ENCODE measurements at places on chromosomes 13 and 19. TPM values are rescaled to one million over a fixed set of nuclear protein-coding genes. Genes with fewer than 3 reads are reported as not detected.

DNA sequence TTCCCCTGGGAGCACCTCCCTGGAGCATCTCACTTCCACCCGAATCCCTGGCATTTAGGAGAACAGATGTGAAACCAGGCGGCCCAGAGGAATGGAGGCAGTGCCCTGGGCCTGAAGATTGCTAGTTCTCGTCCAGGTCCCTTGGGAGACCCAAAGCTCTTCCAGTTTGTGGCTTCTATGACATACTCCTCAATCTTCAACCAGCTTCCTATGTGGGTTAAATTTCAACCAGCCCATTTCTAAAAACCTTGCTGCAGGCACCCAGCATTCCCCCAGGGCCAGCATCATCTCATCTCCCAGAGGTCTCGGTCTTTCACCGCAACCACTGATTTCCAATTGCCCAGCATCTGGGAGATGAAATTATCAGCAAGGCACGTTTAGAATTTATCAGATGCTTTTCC lies 46.0 kb upstream of the STK24 start:
- no peak for DNase-seq
- no peaks in the 10 kb centered on the region for H3K36me3 ChIP-seq
- H3K4me3 ChIP-seq, result no peak overlapping the region
- no peaks in the 10 kb centered on the region for H3K4me1 ChIP-seq

- no peak overlapping the region for H3K27ac ChIP-seq
- H3K27me3 ChIP-seq, result peaks cover 44% of the 10 kb centered on the region
- H3K36me3 ChIP-seq, result peaks cover 13% of the 10 kb centered on the region
- H3K4me1 ChIP-seq, result peaks cover 14% of the 10 kb centered on the region
- H3K4me3 ChIP-seq, result peak overlapping the region; percentile 15
Observed at GRCh38 chr19:38389101-38389925, 816 bp downstream of the SPRED3 start.

DNA sequence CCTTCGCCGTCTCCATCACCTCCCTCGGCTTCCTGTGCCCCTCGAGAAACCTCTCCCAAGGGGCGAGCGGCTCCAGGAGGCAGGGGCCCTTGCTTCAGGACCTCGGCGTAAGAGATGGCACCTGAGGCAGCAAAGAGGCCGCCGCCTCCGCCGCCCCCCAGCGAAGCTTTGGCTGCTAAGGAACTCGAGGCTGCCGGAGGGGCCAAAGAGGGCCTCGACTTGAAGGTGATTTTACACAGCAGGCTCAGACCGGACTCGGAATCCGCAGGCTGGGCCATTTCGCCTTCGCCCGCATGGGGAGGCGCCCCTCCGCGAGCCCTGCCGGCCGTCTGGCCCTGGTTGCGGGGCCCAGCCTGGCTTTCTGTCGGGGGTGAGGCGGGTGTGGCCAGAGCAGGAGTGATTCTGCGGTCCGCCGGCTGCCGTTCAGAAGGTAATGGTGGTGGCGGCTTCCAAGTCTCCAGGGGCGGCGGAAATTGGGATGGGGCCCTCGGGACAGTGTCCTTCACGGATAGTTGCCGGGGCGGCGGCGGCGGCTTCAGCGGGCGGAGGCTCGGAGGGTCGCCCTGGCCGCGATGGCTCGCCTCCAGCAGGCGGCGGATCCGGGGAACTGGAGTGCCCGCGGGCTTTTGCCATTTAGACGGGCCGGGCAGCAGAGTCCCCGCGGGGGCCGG lies 1.4 kb downstream of the GGN start:
- peaks cover 23% of the 10 kb centered on the region for H3K36me3 ChIP-seq
- H3K4me1 ChIP-seq, result peaks cover 11% of the 10 kb centered on the region
- H3K27ac ChIP-seq, result no peak overlapping the region
- H3K4me3 ChIP-seq, result no peak overlapping the region
- no peak for DNase-seq

The ATP5F1D gene
- 161 TPM for total RNA-seq

DNA sequence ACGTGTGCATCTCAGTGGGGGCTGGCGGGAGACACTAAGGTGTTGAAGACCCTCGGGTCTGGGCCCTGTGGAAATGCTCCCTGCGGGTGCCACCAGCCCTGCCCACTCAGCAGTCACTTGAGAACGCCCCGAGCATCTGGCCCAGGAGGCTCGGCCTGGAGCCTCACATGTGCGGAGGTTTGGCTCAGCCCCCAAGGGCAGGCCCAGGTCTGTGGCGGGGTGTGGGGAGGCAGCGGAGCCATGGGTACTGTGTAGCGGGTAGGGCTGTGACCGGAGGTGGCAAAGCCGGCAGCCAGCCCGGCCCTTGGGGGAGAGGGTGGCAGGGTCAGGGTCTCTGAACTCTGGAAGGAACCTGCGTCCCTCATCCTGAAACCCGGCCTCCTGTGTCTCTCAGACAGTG lies 37.6 kb downstream of the MCF2L start:
- peaks cover 5% of the 10 kb centered on the region for H3K4me1 ChIP-seq
- H3K27me3 ChIP-seq, result no peaks in the 10 kb centered on the region
- no peak for DNase-seq
- no peak overlapping the region for H3K4me3 ChIP-seq
- no peak overlapping the region for H3K27ac ChIP-seq

DNA sequence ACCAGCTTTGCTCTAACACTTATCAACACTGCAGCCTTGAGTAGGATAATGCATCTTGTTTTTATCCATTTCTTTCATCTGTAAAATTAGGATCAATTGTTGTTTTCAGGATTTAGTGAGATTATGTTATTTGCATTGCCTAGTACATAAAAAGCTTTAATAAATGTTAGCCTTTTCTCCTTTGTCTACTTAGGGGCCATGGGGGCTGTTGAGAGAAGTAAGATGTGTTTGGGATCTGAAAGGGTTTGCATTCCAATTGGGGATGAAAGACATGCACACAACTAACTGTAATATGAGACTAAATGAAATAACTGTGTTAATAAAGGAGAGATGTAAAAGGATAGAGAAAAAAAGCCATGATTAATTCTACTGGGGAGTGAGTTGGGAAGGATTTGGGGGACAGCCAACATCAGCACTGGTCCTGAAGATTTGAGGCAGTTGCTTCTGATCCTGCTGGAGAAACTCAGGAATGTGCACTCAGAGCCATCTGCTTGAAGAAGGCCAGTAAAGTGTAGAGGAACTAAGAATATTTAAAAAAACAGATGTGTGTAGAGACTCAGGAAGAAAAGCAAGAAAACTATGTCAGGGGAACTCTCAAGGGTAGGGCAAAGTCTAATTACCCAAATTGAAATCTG lies 236.3 kb downstream of the OLFM4 start:
- no peak for DNase-seq
- H3K27me3 ChIP-seq, result no peaks in the 10 kb centered on the region
- H3K4me1 ChIP-seq, result no peaks in the 10 kb centered on the region
- no peaks in the 10 kb centered on the region for H3K36me3 ChIP-seq

The ONECUT3 gene
- not detected for total RNA-seq

DNA sequence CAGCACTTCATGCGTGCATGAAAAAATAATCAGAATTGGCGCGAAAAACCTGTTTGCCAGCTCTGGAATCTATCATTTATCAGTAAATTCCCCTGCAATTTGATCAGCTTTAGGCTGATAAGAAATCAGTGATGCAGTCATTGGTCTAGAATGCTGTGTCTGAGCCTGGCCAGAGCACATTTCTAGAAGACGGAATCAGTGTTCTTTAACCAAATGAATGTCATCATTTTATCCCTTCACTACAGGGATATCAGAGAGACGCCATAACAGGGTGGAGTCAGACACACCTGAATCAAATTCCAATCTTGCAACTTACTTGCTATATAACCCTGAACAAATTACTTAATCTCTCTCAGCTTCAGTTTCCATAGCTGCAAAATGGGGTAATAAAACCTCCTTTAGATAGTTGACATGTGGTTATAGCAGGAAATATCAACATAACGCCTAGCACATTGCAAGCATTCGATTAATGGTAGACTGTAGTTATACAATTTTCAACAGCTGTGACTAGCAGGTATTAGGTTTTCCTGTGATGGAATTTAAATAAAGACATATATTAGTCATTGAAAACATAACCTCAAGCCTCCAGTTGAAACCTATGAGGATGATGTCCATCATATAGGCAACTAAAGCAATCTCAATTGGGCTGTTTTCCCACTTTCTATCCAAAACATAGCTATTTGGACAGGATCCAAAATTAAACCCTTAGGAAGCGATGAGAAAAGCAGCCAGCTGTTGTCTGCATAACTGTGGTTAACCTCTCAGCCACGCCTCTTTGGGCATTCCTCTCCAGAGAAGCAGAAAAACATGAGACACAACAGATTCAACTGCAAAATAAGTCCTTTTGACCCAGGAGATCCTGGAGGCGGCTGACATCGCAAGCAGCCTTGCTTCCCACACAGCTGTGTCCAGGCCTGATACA lies 51.6 kb upstream of the UBL3 start:
- peak overlapping the region; percentile 81 for H3K4me3 ChIP-seq
- peak overlapping the region; percentile 80 for H3K27ac ChIP-seq
- H3K4me1 ChIP-seq, result peaks cover 6% of the 10 kb centered on the region
- H3K36me3 ChIP-seq, result peaks cover 4% of the 10 kb centered on the region

- H3K4me1 ChIP-seq, result no peaks in the 10 kb centered on the region
- H3K27ac ChIP-seq, result no peak overlapping the region
- H3K27me3 ChIP-seq, result peaks cover 11% of the 10 kb centered on the region
- no peaks in the 10 kb centered on the region for H3K36me3 ChIP-seq
Observed at GRCh38 chr19:16296713-16297112, 27.9 kb upstream of the KLF2 start.

- peaks cover 12% of the 10 kb centered on the region for H3K36me3 ChIP-seq
- no peak for DNase-seq
- no peak overlapping the region for H3K27ac ChIP-seq
- no peak overlapping the region for H3K4me3 ChIP-seq
Observed at GRCh38 chr13:97459215-97459777, 25.3 kb downstream of the RAP2A start.

The TPTE2 gene
- total RNA-seq, result not detected

GRCh38 chr13:110062077-110062776 lies 244.7 kb downstream of the COL4A1 start:
- H3K36me3 ChIP-seq, result no peaks in the 10 kb centered on the region
- no peak for DNase-seq
- H3K27me3 ChIP-seq, result peaks cover 2% of the 10 kb centered on the region

GRCh38 chr13:37168151-37168550 lies 62.7 kb upstream of the CSNK1A1L start:
- no peaks in the 10 kb centered on the region for H3K4me1 ChIP-seq
- no peak overlapping the region for H3K4me3 ChIP-seq
- H3K27ac ChIP-seq, result no peak overlapping the region
- DNase-seq, result no peak
- no peaks in the 10 kb centered on the region for H3K36me3 ChIP-seq
- peaks cover 2% of the 10 kb centered on the region for H3K27me3 ChIP-seq

DNA sequence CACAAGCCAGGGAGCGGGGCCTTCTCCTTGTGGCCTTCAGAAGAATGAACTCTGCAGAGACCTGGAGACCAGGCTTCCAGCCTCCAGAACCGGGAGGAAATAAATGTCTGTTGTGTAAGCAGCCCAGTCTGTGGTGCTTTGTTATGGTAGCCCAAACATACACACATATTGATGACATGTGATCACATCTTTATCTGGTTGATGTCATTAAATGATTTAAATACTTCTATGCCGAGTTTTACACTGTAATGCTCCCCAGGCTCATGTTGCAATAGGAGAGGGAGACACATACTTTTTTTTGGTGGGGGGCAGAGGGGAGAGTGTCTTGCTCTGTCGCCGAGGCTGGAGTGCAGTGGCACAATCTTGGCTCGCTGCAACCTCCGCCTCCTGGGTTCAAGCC lies 188.0 kb upstream of the IRS2 start:
- no peak overlapping the region for H3K27ac ChIP-seq
- H3K36me3 ChIP-seq, result no peaks in the 10 kb centered on the region
- no peaks in the 10 kb centered on the region for H3K27me3 ChIP-seq

Data from activated naive CD8-positive, alpha-beta T cell treated with anti-CD3 and anti-CD28 coated beads, Interleukin-2, amount 10 ng/mL, durations not matched to agents 7 days and 5 days (primary cell).